Brain microvascular endothelial cell (primary cell): ENCODE measurements at places on chromosomes 12 and 14.

DNA sequence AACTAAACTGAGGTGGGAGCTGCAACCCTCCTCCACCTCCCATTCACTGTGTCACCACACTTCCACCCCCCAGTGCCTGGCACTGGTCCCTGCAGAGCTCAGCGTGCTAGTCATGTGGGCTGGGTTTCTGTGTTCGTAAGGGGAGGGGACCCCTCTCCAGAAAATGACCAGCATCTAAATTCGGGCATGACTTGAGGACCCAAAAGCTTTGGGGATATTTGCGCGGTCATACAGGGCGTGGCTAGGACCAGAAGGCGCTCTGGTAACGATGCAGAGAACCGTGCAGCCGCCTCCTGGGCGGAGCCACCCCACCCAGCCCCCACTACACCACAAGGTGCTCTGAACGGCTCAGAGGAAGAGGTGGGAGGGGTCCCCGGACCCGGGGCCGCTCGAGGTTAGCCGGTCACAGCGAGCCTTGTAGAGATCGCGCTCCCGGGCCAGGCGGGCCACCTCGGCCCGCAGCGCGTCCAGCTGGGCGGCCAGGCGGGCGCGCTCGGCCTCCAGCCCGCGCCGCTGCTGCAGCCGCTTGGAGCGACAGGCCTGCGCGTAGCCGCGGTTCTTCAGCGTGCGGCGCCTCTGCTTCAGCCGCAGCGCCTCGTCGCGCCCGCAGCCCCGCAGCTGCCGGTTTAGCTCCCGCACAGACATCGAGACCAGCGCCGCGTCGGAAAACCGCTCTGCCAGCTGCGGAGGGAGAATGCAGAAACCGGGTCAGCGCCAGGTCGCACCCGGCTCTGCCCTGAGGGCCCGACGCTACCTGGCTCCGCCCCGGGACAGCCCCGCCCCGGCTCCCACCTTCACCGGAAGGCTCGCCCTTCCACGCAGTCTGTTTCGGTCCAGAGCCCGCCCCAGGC, 9.8 kb downstream of the CPNE6 start:
- no peak for DNase-seq

DNA sequence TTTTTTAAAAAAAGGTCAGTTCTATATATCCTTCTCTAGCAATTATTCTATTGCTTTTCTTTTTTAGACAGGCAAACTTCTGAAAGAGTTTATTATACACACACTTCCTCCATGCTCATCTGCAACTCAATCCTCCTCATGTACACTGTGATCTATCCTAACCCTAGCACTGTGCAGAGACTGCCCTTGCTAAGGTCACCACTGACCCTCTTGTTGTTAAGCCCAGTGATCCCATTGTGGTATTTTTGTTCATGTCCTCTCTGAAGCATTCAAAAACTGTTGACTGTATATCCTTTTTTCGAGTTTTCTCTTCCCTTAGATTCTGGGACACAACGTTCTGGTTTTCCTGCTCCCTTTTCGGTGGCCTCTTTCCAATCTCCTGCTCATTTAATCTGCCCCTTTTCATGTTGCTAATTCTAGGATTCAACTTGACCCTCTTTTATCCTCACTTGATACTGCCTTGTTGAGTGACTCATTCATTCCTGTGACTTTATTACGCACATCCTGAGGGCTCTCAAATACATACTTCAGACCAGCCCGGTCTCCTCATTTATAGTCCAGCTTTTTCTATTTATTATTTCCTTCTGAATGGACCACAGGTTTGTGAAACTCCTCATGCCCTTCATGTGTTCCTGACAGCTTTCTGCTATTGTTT, 53.9 kb upstream of the PTPRB start:
- peak; percentile 81 for DNase-seq

DNA sequence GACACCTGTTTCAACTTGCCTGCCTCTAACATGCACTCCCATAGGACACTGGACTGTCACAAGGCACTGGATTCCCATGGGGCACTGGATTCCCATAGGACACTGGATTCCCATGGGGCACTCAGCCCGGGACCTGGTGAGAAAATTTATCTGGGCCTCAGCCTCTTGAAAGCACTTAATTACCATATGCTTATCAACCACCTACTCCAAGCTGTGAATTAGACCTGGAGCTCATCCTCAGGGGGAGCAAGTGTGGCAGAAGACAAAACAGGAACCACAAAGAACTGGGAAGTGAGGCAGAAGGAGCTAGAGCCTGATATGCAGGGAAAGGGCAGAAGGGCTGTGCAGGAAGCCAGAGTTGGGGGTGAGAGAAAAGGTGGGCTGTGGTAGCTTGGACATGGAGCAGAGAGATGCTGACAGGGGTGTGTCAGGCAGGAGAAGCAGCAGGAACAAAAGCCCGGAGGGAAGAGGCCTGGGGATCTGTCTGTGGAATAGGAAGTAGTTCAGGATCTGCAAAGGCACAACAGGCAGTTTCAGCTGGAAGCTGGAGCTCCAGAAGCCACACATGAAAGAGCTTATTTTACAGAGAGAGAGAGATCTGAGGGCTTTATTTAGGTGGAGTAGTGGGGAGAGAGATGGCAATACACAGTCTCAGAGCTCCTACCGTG, 3.1 kb downstream of the KRT82 start:
- DNase-seq, result no peak

GRCh38 chr14:92994131-92994676, 71.3 kb downstream of the CHGA start:
- DNase-seq, result no peak

DNA sequence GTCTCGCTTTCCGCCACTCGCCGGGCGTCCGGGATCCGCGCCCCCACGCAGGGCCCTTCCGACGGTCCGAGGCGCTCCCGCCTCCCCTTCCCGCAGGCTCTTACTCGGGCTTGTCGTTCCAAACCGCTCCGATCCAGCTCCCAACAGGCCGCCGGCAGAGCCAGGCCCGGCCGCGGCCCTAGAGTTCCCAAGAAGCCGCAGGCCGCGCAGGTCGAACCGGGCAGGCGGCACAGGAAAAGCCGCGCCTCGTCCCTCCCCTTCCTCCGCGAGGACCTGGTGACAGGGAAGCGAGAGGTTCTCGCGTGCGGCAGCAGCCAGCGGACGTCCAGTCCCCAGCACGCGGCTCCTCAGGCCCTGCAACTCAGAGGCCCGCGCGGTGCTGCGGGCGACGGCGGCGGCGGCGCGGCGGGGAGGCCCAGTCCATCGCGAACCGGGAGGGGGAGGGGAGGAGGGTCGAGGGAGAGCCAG, 272 bp downstream of the HECTD1 start:
- no peak for DNase-seq

DNA sequence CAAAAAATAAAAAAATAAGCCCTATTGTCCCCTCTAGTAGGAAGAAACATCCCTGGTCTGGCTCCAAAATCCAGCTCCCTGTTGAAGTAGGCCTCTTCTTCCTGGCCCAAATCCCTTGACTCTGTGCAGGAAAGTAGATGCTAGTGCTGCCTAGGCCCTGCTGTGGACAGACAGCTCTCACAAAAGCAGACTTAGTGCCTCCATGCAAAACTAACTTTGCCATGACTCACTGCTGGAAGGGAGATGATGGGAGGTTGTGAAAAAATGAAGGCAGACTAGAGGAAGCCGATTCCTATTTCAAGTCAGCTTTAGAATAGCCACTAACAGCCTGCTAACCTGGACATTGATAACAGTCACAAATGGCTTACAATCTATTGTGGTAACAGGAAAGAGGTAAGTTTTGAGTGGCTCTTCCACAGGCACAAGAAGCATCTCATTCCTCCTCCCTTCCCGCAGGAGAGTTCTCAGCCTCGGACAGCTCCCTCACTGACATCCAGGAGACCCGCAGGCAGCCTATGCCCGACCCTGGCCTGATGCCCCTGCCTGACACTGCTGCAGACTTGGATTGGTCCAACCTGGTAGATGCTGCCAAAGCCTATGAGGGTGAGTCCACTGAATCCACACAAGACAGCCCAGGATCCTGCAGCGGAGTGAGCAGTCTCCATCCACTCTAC, 198.9 kb upstream of the RGS6 start:
- peak; percentile 56 for DNase-seq

- no peak for DNase-seq
These were observed 80.6 kb downstream of the MAP1LC3B2 start for GRCh38 chr12:116639765-116640164.

GRCh38 chr14:102511538-102511937, 2.0 kb upstream of the ANKRD9 start:
- no peak for DNase-seq

DNA sequence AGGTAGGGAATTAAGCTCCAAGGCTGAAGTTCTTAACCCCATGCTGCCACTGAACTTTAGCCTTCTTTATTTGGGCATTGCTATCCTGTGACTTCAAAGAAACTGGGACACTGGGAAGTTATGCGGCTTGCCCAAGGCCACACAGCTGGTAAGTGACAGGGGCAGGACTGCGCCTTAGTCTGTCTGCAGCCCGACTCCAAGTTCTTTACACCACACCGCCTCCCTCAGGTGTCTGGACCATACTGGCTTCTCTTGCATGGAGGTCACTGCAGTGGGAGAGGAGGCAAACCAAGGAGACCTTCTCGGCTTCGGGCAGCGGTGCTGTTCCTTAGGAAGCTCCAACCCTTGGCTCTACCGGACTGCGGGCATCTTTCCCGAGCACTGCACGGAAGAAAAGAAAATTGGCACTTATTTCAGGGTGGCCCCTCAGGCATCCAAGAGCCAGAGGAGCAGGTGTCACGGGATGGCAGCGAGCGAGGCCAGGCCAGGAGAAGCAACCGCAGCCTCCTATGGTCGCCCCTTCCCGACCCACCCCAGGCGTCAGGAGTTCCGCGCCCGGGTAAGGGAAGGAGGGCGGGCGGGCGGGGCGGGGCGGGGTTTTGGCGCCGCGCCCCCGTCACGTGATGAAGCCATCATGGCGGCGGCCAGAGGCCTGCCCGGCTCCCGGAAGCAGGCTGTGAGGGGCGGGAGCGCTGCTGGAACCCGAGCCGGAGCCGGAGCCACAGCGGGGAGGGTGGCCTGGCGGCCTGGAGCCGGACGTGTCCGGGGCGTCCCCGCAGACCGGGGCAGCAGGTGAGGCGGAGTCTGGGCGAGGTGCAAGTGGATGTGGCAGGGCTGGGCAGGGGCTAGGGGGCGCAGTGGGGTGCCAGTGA, 16.4 kb upstream of the ESPL1 start:
- peak; percentile 45 for DNase-seq

DNA sequence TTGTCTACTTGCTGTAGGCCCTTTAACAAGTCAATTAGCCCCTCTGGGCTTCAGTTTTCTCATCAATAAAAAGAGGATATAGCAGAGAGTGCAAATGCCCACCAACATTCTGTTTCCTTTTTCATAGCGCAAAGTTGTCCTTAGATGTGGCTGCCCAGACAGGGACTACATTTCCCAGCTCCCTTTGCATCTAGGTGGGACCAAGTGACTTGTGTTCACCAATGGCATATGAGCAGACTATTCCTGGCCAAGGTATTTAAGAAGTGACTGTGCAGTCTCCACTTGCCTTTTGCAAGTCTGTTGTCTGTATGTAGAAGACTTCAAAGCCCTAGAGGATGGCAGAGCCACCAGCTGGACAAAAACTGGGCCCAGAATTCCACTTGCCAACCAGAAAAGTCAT, 59.7 kb downstream of the DAO start:
- DNase-seq, result peak; percentile 26
